ENCODE measurements at places on chromosomes 5 and 9.

- DNase-seq, result no peak
These were observed 86.8 kb downstream of the KCNT1 start for GRCh38 chr9:135788576-135789300.

- no peak for DNase-seq
These were observed 232.8 kb downstream of the TLE1 start for GRCh38 chr9:81456431-81457006.

DNA sequence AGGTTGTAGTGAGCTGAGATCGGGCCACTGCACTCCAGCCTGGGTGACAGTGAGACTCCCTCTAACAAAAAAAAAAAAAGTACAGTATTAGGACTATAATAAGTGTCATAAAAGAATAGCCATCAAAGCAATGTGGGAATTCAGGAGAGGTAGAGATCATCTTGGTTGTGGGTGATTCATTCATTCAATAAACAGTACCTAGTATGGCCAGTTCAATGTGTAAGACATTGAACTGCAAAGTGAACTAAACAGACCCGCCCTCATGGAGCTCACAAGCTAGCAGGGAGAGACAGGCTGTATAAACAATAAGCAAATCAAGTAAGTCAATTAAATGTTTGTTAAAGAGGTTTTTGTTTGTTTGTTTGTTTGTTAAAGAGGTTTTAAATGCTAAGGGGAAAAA lies 146.1 kb upstream of the RANBP3L start:
- DNase-seq, result no peak

- DNase-seq, result no peak
These were observed 202.1 kb downstream of the DEPDC1B start for GRCh38 chr5:60497706-60498500.

- no peak for DNase-seq
These were observed 19.2 kb downstream of the RNF180 start for GRCh38 chr5:64184832-64185231.

GRCh38 chr5:14695152-14695551 lies 30.6 kb downstream of the OTULIN start:
- no peak for DNase-seq

- no peak for DNase-seq
These were observed 53.6 kb downstream of the CCNH start for GRCh38 chr5:87359106-87359505.

GRCh38 chr5:4212071-4212739 lies 616.6 kb downstream of the IRX1 start:
- DNase-seq, result no peak

DNA sequence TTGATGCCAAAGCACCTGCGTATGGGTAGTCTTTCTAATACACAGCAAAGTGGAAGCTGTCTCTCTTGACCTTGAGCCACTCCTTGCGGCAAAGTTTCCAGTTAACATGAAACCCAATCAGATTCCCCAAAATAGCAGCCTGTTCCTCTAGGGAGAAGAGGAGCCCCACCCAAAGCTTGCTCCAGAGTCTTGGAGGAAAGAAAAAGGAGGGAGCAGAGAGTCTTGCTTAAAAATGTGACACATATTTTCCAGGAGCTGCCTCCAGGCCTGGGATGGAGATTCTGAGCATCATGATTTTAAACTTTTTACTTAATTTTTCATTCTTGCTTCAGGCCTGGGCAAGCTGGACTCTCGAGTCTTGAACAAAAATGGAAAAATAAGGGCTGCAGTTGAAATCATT lies 223.5 kb upstream of the TNC start:
- no peak for DNase-seq

DNA sequence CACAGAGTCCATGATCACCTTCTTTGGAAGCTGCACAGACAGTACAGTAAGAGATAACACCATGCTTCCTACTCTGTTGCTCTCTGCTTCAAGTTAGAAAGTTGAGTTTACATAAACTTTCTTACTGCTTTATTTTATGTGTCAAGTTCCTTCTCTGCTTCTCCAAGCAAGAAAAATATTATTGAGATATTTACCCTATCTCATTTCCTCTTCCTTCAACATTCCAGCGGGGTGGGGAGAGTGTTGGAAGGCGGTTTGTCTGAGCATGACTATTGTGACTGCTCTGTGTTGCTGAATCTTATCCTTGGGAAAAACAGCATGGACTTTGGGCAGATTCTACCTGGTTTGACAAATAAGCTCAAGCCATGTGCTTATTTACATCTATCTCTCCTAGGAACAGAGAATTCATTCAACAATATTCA lies 66.9 kb upstream of the EPB41L4A start:
- no peak for DNase-seq

DNA sequence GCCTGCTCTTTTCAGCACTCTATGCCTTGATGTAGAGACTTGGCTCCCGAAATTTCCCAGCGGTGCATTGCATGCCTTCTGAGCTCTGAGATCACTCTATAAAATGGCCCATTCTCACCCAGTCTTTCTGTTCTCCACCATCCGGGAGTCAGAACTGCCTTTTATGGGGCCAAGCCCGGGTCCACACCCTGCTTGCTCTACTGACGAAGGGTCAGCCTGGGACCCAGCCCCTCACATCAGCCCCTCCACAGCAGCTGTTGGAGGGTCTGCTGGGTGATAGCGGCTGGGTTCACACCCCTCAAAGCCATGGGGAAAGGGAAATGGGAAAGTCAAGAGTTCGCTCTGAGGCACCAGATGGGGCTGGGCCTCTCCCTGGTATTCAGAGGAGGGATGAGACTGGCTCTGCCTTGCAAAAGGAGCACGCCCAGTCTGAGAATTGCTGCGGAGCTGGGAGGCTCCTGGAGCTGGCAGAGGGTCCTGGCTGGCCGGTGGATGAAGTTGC lies 66.0 kb upstream of the ORM1 start:
- no peak for DNase-seq

- no peak for DNase-seq
These were observed 89.6 kb upstream of the BASP1 start for GRCh38 chr5:17127743-17128231.

DNA sequence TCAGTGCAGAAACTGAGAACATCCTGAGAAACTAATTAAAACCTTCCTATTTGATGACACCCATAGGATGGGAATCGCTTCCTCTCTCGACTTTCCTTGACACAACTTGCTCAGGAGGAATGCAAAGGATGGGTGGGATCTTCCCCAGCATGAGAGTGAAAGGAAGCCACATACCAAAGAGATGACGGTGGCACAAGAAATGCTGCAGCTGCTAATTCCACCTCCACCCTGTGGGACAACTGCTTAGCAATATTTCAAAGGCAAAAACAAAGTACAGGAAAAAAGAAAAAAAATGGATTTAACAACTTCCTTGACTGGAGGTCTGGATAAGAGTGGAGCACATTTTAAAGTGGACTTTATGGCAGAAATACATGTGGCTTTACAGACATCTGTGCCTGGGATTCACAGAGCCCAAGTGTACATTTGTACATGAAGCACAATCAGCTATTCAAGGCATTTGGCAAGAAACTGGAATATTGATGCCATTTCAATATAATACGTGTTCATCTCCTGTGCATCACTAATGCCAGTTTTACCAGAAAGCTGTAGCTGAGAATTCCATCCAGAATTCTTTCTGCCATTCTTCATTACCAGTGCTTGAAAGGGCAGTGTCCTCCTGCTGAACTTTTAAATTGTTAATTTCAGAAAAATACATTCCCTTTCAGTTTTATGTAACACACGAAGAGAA lies 359.2 kb upstream of the ACTBL2 start:
- no peak for DNase-seq

GRCh38 chr9:111886983-111887718 lies 9.5 kb upstream of the UGCG start:
- no peak for DNase-seq

DNA sequence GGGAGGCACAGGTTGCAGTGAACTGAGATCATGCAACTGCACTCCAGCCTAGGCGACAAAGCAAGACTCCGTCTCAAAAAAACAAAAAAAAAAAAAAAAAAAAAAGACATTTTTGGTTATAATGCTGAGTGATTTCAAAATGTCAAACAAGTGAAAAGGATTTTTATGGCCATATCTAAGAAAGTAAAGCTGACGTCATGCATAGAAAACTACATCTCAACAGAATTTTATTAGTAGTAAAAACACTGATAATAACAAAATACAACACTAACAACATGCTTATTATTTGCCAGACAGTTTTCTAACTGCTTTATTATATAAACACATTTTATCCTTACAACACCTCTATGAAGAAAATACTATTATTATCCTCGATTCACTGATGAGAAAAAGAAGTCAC lies 833.0 kb upstream of the WWC1 start:
- no peak for DNase-seq
